Activated CD4-positive, alpha-beta T cell treated with anti-CD3 and anti-CD28 coated beads, Interleukin-2, amount 50 U/mL, for 48 hours (primary cell): ENCODE measurements at places on chromosomes 2 and 18.

DNA sequence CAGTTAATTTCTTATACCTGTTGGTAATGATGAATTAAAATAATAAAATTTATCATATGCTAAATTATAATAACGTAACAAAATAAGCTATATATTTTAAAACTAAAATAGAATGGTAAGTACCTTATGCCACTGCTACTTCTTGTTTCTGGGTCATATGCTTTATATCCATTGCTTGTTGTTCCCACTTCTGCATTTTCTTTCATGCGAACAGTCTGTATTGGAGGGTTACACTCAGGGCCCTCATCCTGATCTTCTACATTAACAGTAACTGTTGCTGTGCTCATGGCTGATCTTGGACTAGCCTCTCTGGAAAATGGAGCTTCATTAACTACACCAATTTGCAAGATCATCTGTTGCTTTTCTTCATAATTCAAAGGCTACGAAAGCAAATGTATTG lies 22.2 kb downstream of the DSC2 start:
- no peak for DNase-seq

GRCh38 chr2:88148929-88149438 lies 21.1 kb upstream of the FABP1 start:
- no peak for DNase-seq

DNA sequence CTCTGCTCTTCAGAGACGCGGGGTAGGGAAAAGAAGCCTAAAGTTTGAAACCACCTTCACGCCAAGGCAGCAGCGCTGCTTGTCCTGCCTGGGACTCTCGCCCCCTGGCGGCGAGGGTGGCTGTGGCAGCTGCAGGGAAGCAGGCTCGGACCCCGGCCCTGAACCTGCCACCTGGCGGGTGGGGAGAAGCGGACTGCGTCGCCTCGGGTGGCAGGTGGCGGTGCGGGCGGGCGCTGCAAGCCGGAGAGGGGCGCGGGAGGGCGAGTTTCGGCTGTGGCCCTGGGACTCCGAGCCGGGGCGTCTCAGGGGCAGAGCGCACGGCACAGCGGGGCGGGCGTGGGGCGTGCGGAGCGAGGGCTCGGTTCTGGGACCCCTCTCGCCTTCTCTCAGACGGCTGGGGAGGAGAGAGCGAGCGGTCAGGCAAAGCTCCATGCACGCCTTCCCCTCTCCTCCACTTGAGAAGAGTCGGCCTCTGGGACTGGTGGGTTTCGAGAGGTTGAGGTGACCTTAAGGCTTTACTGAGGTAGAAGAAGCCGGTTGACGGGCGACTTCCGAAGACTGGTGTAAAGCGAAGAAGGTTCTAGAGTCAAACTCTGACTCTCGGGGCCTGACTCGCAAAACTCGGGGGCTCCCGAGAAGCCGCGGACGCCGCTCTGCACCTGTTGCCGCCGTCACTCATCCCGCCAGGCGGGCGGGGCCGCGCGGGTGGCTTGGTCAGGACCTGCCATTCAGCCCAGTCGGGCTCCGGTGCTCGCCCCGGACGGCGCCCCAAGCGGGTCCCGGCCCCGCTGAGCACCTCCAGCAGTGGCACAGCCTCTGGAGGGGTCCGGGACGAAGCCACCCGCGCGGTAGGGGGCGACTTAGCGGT lies 1.1 kb upstream of the BOLL start:
- DNase-seq = peak; percentile 76

DNA sequence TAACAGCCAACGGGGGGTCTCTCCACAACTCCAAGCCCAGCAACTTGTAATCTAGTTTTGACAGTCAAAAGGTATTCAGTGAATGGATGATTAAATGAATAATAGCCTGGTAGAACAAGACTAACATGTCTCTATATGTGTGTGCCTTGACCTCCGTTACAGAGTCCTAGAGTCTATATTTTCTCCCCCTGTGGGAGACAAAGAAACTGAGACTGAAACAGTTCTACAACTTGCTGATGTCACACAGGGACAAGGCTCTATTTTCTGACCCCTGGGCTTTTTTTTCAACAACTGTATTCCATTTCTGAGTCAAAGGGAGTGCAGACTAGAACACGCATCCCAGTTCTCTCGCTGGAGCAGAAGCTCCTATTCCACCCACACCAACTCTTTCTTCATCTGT lies 223.6 kb upstream of the AGAP1 start:
- no peak for DNase-seq

DNA sequence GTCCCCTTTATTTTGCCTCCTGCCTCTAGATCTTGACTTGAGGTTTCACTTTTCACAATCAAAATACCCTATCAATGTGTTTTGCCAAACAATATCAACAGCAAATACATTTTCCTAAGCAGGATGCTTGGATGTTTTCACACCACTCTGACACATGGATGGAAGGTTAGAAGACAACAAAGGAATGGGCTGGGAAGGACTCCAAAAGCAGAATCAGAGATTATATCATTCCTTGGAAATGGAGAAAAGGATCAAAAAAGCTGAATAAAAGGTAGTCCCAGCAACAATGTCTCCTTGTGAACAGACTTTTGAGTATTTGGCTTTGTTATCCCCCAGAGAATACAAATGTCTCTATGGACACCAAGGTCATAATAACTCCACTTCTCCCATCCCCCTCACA lies 170.8 kb downstream of the ETAA1 start:
- no peak for DNase-seq

DNA sequence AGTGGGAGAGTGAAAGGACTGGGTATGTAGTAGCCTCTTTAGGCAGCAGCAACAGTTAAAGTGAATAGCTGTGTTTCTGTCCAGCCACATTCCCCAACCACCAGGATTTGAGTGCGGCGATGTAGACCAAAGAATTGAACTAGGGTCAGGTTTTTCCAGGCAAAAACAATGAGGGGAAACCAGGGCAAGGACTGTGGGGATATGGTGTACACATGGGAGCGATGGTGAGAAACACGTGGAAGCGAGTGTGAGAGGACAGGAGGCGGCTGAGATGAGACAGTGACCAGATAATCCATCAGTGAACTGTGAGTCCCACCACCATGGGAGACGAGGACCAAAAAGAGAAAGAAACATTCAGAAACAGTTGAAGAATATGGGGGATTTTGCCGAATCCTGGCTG lies 409.5 kb downstream of the TSN start:
- DNase-seq = no peak

DNA sequence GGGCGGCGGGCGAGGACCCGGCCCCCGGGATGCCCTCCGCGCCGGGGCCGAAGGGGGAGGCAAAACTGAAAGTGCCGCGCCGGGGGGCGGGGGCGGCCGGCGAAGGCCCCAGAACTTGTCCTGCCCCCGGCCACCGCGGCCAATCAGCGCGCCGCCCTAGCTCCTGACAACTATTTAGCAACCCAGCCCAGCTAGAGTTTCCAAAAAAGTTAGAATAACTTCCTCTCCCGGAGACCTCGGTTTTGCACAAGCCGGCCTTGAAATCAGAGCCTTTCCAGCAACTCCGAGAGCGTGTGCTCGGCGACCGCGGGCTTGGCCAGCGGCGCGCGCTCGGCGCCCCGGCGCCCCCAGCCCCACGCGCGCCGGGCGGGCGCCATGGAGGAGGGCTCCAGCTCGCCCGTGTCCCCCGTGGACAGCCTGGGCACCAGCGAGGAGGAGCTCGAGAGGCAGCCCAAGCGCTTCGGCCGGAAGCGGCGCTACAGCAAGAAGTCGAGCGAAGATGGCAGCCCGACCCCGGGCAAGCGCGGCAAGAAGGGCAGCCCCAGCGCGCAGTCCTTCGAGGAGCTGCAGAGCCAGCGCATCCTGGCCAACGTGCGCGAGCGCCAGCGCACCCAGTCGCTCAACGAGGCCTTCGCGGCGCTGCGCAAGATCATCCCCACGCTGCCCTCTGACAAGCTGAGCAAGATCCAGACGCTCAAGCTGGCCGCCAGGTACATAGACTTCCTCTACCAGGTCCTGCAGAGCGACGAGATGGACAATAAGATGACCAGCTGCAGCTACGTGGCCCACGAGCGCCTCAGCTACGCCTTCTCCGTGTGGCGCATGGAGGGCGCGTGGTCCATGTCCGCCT lies at the start of gene TWIST2:
Gene TWIST2 (plus strand): TSS at position 245 of the 850 bp plus-strand sequence. CDS start 131 bp downstream, at position 376.
- no peak for DNase-seq

DNA sequence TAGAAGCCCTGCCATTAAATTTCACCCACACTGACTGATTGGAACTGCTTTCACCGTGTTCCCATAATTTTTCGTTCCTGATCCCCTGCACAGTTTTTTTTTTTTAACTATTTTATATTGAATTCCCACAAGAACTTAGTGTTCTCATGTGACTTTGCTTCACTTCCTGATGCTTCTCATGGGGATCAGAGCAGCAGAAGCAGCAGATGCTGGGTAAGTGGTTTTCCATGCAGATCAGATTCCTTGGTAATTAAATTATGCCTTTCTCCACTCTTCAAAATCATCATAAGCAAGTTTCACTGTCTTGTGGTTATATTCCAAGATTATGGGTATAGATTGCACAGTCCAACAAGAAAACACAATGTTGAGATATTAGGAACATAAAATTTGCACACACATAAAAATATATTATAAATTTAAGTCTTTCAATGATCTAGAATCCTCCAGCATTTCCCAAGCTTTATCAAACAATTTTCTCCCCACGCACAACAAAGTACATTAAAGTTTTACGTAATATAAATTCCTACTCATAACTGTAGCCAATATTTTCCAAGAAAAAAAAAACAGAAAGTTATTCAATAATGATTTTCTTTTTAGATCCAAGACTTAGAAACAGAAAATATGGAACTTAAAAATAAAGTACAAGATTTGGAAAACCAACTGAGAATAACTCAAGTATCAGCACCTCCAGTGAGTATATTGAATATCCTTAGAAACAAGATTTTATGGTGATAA lies 277.9 kb downstream of the GULP1 start:
- DNase-seq = no peak
